ENCODE measurements at places on chromosomes 3 and 15. TPM values are rescaled to one million over a fixed set of nuclear protein-coding genes. Genes with fewer than 3 reads are reported as not detected.

GRCh38 chr15:47839233-47839825 lies 122.0 kb downstream of the SEMA6D start:
- no peaks in the 10 kb centered on the region for H3K27me3 ChIP-seq
- H3K36me3 ChIP-seq = no peaks in the 10 kb centered on the region
- H3K4me1 ChIP-seq = no peaks in the 10 kb centered on the region
- H3K4me3 ChIP-seq = no peak overlapping the region
- DNase-seq = no peak

GRCh38 chr3:65107174-65107573 lies 419.4 kb upstream of the ADAMTS9 start:
- no peaks in the 10 kb centered on the region for H3K27me3 ChIP-seq
- no peaks in the 10 kb centered on the region for H3K36me3 ChIP-seq
- no peaks in the 10 kb centered on the region for H3K4me1 ChIP-seq

- H3K4me3 ChIP-seq = no peak overlapping the region
- no peaks in the 10 kb centered on the region for H3K4me1 ChIP-seq
- no peak for DNase-seq
- no peaks in the 10 kb centered on the region for H3K36me3 ChIP-seq
- H3K27ac ChIP-seq = no peak overlapping the region
- H3K27me3 ChIP-seq = no peaks in the 10 kb centered on the region
Measured at GRCh38 chr3:10373686-10374261, 52.9 kb upstream of the SEC13 start.

GRCh38 chr3:50453907-50454306 lies 49.5 kb downstream of the CACNA2D2 start:
- peak overlapping the region; percentile 30 for H3K27ac ChIP-seq
- no peaks in the 10 kb centered on the region for H3K27me3 ChIP-seq
- peaks cover 10% of the 10 kb centered on the region for H3K4me1 ChIP-seq

The CISH gene
- total RNA-seq = 66.9 TPM

DNA sequence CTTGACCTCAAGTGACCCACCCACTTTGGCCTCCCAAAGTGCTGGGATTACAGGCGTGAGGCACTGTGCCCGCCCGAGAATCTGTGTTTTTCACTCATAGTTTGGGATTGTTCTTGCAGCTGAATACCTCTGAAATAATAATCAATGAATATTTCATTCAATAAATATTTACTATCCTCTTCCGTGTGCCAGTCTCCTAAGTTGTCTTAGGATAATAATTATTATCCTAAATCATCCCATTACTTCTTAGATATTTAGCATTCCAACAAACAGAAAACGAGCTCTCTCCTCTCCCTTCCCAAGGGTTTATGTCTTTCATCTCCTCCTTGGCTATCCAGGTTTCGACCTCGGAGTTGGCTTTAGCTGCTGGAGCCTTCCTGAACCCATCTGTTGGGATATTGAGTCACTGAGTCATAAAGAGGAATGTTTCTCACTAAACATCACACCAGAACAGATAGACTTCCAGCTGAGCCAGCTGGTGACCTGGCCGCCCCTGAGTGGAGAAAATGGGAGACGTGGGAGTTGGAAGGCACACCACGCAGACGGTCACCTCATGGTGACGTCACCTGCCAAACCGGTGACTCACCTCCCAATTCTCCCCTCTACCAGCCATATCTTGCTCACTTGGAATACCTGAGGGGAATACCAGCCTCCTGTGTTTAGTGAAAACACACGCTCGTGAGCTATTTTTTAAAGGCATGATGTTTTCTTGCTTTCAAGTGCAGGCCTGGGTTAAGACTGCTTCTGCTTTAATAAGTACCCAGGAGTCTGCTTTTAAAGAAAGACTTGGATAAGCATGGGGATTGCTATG lies 43.9 kb downstream of the BHLHE40 start:
- no peaks in the 10 kb centered on the region for H3K36me3 ChIP-seq
- H3K4me1 ChIP-seq = peaks cover 4% of the 10 kb centered on the region
- H3K27ac ChIP-seq = peak overlapping the region; percentile 5

The GOLGA6L10 gene
- 1.3 TPM for total RNA-seq

- H3K4me1 ChIP-seq = no peaks in the 10 kb centered on the region
- H3K27me3 ChIP-seq = no peaks in the 10 kb centered on the region
- DNase-seq = no peak
- no peak overlapping the region for H3K27ac ChIP-seq
- peaks cover 5% of the 10 kb centered on the region for H3K36me3 ChIP-seq
Measured at GRCh38 chr3:180615954-180616353, 14.0 kb downstream of the TTC14 start.

The ZNF662 gene
- total RNA-seq = 5.5 TPM
